ENCODE measurements at places on chromosomes 13 and 19.

DNA sequence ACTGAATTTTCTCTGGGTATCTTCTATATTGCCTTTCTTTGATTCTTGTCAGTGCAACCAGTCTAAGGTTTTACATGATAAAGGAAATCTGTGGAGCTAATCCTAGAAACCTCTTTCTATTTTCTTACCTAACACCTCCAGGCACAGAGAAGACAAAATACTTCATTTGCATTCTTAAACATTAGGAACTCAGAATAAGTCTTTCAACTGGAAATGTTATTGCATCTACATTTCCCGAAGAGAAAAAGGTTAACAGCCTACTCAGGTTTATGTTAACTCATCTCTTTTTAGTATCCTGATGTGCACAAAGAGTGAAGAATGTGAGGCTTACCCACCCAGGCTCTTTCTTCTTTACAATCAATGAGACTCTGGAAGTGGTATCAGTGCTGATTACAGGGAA lies 106.7 kb downstream of the PCCA start:
- DNase-seq: no peak

DNA sequence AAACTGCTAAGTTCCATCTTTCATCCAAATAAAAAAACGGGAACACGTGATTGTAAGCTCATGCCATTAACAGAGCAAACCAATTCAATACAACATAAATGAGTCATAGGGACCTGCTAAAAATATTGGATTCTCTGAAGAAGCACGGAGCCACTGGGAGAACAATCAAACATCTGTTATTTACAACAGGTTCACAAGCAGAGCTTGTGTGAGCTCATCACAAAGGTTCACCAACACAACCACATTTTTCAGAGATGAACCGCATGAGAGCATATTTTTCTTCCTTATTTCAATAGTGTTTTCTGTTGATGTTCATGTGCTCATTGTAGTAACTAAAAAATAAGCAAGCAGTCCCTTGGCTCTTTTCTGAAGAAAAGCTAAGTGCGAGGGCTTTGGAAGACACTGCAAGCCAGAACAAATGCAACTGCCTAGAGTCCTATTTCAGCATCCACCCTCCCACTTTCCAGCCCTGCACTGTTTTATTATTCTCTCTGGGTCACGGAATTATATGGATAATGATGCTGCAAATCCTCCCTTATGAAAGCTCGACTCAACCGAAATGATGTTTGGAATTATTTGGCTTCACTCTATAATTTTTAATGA lies 545.8 kb downstream of the LIG4 start:
- no peak for DNase-seq

DNA sequence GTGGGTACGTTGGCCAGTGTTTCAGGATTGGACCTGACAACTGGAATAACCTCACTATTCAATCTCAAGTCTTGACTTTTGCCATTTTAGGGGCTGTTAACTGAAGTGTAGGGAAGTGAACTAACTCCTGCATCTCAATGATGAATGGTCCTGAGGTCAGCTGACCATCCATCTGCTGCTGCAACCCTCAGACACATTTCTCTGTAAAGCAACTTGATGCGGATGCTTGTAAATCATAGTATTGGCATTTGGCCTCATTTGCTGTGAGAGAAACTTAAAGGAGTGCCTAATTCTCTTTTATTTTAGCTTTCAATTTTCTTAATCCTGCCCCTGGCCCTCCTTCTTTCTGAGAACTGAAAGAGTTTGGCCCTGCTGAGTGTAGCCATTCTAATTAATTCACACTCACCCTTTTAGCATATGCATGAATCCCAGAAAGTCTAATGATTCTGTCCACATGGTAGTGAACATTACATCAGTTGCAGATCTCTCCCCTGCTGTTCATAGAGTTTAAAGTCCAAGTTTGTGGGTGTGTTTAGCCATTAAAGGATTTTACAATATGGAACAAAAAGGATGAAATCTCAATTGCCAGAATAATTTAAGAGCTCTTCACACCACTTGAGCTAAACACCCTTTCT lies 1531.4 kb upstream of the SLC10A2 start:
- DNase-seq: no peak

DNA sequence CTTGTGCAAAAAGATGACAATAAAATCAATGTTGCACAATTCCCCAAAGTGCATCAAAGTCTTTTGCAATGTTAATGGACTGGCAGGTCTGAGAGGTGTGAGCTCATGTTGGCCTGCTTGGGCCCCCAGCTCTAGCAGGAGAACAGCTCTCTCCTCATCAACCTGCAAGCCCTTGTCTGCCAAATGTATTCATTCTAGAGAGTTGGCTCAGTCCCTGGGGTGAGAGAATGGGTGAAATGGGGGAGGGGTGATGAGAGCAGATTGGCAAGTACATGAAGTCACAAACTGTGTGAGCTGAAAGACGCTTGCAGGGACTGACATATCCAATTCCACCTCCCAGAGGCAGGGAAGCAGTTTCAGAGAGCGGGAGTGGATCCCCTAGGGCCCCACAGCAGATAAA lies 465.1 kb upstream of the ZNF507 start:
- no peak for DNase-seq

DNA sequence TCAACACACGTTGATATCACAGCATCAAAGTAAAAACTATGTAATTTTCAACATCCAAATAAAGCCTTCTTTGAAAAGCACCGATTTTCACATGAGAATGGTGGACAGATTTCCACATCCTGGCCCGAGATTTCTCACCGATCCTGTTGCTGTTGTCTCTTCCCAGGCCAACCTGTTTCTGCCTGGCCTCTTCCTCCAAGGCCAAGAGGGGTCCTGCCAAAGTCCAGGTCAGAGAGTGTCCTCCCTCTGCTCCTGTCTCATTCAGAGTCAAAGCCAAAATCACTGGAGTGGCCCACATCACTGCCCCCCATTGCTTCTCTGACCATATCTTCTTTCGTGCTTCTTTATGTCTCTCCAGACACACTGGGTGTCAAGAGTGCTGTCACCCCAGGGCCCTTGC lies 49.5 kb downstream of the CHST8 start:
- no peak for DNase-seq

DNA sequence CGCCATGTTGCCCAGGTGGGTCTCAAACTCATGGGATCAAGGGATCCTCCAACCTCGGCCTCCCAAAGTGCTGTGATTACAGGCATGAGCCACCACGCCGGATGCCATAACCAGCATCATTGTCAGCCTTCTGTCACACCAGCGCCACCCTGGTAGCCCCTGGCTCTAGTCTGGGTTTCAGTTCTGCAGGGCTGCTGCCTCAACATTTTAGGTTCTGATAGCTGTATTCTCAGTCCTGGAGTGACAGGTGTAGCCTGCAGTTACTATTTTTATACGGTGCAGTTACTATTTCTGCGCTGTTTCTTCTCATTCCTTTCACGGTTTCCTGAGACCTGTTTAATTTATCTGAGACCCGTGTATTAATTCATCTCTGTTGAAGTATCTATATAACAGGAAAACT lies 57.1 kb downstream of the TRPM4 start:
- DNase-seq: no peak

DNA sequence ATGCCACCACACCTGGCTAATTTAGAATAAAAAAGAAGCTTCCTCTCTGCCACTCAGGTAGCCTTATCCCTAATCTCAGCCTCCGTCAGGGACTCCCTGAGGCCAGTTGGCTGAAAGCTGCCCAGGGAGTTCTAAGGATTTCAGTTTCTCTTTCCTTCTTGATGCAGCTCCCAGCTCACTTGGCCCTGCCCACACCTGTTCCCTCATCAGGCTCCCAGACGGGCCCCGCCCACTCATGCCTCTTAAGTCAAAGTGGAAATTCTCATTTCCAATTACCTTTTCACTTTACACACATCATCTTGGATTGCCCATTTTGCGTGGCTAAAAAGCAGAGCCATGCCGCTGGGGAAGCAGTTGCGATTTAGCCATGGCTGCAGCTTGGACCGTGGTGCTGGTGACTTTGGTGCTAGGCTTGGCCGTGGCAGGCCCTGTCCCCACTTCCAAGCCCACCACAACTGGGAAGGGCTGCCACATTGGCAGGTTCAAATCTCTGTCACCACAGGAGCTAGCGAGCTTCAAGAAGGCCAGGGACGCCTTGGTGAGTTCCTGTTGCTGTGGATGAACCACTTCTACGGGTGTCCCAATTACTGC lies at the start of gene IFNL1:
IFNL1 (plus strand) TSS at position 353 of the 591 bp plus-strand sequence; CDS start at position 368, 15 bp downstream.
- DNase-seq: no peak

DNA sequence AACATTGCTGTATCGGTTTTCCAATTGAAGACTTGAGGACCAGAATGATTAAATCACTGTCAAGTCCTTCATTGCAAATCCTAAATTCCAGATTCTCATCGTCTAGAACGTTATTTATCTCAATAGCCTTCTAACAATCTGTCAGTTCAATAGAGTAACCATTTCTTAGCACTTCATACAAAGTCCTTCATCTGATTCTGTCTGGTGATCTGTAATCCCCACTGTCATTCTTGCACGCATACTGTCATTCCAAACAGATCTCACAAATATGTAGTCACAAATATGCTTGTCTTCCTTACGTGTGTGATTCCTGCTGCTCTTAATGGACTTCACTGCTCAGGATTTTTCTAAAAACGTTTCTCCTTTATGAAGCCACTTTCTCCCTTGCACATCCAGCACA lies 1197.5 kb downstream of the EFNB2 start:
- no peak for DNase-seq

DNA sequence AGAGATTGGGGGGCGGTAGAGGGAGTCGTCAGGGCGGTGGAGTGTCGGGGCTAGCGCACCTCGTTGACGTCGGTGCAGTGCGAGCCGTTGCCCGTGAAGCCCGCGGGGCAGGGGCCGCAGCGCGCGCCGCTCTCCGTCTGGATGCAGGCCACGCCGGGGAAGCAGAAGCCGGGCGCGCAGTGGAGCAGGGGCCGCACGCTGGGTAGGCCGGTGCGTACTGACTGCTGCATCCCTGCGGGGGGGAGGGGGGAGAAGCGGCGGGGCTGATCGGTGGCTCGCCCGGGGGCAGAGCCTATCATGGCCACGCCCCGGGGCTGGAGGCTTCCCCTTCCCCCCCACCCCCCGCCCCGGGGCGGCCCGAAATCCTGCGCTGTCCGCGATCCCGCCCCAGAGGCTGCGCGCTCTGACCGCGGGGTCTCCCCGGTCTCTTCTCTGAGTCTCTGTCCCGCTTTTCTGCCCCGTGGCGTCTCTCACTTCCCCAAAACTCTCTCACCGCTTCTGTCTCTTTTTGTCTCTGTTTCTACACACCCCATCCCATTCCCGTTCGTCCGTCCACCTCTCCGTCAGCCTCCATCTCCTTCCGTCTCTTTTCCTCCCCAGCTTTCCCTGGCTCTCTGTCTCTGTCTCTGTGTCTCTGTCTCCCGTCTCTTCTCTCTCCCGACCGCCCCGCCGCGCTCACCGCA lies 1.1 kb downstream of the COMP start:
- peak; percentile 41 for DNase-seq

DNA sequence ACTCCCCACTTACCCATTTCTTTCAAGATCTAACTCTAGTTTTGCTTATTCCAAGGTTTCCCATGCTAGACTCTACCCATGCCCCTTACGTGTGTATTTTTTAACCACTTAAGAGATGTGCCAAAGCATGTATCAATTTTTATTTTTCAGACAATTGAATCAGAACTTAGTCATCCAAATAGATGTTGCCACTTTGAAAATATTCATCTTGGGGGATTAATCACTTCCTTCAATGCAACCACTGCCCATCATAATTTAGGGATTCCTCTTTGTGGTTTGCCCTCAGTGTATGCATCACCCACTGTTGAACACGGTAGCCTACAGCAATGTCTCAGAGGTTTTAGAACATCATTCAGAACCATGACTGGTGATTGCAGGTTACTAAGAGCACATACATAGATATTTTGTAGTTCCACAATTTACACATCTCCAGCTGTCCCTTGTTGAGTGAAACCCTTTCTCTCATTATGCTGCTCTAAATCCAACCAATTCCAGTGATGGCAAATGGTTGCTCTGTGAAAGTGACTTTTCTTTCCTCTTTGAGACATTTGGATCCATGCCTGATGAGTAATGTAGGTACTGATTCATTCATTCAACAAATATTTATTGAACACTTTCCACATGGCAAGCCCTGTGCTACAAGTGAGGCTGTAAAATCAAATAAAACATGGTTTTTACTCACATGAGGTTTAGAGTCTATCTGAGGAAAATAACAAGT lies 60.6 kb upstream of the SERP2 start:
- DNase-seq: no peak

DNA sequence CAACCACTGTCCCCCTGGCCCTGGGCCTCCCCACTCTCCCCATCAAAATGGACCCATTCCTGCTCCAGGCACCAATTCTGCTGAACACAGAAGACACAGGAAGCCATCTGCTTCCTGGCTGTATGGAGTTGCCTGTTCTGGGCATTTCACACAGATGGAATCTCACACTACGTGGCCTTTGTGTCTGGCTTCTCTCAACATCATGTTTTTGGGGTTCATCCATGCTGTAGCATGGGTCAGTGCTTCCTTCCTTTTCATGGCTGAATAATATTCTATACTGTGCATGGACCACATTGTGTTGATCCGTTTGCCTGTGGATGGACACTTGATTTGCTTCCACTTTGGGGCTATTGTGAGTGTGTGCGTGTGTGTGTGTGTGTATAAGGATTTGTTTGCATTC lies 15.0 kb upstream of the KLF2 start:
- no peak for DNase-seq

GRCh38 chr19:23286477-23286876 lies 36.3 kb upstream of the ZNF724 start:
- no peak for DNase-seq

GRCh38 chr19:58511353-58512208 lies at the start of gene SLC27A5:
SLC27A5 (minus strand) TSS chr19:58511992; CDS start chr19:58511955, 37 bp downstream.
- no peak for DNase-seq

- no peak for DNase-seq
Observed at GRCh38 chr13:50129081-50129705, 113.9 kb downstream of the KCNRG start.

DNA sequence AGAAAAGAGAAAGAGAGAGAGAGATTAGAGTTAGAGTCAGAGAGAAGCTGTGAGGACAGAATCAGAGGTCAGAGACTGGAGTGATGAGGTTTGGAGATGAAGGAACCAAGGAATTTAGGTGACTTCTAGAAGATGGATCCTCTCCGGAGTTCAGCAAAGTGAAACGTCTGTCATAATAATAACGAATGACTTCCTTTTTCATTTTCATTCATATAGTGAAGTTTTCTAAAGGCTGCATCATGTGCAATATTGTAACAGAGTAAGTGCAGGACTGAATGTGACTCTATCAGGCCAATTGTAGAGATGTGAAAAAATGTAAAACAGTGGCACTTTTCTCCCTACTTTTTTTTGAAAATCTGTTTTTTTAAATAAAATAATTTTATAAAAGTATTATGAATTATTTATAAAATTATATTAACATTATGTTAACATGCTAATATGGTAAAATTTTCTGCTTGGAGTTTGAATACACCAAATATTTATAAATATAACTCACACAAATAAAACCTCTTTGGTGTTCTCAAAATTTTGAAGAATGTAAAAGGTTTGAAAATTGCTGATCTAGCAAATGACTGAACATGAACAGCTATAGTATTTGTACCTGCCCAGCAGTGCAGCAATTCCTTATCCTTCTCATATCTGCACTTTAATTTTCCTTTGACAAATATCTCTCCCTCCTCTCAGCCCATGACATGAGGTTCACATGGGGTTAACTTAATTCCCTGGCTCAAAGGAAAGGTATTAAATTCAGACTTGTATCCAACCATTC lies 4.2 kb upstream of the TNFSF11 start:
- no peak for DNase-seq

Measured in activated naive CD8-positive, alpha-beta T cell treated with anti-CD3 and anti-CD28 coated beads for 36 hours (primary cell).